ENCODE measurements at places on chromosomes 5 and 9.
A peak's percentile ranks its signal among the peaks of the same experiment; 100 is the strongest.

GRCh38 chr5:61342071-61342501 is 10.0 kb downstream of the ZSWIM6 start:
- peak; percentile 53 for DNase-seq

- no peak for DNase-seq
Observed at GRCh38 chr5:172045315-172045632, 38.8 kb upstream of the FBXW11 start.

- no peak for DNase-seq
Observed at GRCh38 chr5:35672995-35673394, 55.3 kb downstream of the SPEF2 start.

DNA sequence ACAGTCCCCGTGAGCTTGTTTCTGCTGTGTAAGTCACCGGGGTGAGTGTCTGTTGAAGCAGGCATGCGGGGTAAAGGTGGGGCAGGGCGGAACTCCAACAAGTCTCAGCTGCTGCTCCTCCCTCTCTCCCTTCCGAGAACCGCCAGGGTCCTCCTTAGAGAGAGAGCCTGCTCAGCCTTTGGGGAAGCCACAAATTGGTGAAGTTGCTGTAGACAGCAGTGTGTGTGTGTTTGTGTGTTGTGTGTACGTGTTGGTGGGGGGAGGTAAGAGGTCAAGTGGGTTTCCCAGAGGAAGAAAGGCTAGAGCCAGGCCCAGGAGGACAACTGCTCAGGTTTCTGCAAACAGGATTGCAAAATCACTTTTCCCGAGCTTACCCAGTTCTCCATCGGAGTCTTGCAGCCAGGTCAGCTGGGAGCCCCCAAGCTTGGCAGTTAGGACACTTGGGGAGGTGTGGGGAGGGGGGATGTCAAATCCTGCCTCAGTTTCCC is 38.9 kb upstream of the DAB2IP start:
- DNase-seq = no peak

- no peak for DNase-seq
Observed at GRCh38 chr5:14534773-14535172, 46.8 kb upstream of the OTULINL start.

DNA sequence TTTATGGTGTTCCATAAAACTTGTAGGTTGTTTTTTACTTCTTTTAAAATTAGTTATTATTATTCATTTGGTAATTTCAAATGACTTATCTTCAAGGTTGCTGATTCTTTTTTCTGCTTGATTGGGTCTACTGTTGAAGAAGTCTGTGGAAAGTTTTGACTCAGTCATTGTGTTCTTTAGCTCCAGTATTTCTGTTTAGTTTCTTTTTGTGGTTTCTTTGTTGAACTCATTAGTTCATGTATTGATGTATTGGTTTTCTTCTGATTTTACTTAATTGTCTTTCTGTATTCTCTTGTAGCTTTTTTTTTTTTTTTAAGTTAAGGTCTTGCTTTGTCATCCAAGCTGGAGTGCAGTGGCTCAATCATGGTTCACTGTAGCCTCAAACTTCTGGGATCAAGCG is 345.4 kb upstream of the MEF2C start:
- DNase-seq = no peak

DNA sequence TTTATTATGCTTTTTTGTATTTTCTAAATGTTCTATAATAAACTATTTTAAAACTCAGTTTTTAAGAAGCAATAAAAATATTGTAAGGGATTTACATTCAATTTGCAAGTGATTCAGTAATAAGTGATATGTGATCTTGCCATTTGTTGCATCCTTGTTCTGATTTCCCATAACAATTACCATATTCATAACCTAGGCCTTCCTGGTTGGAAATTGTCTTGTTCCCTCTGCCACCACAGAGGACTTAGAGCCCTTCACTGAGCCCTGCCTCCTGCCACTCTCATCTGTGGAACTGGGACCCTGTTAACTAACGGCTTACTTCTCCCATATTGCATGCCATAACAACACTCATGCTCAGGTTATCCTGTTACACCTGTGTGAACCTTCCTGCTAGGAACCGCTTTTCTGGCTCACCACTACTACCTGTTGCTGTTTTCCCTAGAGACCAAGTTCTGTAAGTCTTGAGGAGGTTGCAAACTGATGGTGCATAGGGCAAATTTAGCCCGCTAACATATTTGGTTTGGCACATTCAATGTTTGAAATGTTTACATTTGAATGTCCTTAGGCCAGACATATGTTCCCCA is 32.9 kb upstream of the DTWD2 start:
- DNase-seq = no peak

Measured in GM04504 (cell line).